ENCODE measurements at places on chromosomes 11 and 22.

DNA sequence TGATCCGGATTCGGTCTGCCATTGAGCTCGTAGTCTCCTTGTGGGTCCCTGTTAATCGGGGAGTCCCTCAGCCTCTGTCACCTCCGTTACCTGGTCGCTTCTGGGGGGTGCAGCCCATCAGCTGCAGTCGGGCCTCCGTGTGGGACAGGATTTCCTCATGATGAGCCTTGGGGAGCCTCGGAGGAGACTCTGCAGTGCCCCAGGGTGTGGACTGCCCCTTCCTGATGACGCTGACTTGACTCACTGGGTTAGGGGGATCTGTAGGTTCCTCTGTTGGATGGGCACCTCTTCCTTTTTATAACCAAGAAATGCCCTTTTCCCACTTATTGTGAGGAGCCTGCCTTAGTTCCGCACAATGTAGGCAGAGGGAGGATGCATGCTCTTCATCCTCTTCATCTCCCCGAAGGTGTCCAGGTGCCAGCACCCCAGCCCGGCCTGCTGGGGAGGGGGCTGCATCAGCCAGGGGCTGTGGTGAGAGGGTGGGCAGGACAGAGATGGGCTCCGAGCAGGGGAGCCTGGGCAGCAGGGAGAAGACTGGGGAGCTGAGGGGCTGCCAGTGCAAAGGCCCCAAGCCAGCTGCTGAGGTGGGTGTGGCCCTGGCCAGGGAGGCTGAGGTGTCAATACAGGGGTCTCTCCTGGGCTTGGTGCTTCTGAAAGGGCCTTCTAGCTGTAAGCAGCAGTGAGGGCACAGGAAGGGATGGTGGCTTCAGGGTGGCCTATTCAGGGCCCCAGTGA, 13.5 kb upstream of the TTLL8 start:
- DNase-seq: no peak

GRCh38 chr11:107018219-107018901, at the start of gene GUCY1A2:
Gene GUCY1A2, minus strand, starts transcription at chr11:107018476. Its CDS starts 421 bp downstream, at chr11:107018055.
- DNase-seq: no peak

DNA sequence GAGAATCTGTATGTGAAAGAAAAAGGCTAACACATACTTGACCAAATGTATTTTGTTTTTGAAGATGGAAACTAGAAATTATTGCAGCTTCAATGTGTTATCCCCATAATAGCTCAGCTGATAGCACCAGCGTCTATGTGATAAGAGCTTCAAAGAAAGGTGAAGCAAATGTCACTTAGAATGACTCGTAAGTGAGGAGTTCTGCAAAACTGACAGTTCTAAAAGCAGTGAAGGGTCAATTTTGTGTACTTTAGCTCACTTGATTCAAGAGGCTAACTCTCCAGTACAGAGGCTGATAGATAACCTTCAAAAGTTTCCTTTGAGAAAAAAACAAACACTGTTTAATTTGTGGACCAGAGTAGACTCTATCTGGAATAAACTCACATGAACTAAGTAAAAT, 87.2 kb upstream of the CARD18 start:
- DNase-seq: no peak

DNA sequence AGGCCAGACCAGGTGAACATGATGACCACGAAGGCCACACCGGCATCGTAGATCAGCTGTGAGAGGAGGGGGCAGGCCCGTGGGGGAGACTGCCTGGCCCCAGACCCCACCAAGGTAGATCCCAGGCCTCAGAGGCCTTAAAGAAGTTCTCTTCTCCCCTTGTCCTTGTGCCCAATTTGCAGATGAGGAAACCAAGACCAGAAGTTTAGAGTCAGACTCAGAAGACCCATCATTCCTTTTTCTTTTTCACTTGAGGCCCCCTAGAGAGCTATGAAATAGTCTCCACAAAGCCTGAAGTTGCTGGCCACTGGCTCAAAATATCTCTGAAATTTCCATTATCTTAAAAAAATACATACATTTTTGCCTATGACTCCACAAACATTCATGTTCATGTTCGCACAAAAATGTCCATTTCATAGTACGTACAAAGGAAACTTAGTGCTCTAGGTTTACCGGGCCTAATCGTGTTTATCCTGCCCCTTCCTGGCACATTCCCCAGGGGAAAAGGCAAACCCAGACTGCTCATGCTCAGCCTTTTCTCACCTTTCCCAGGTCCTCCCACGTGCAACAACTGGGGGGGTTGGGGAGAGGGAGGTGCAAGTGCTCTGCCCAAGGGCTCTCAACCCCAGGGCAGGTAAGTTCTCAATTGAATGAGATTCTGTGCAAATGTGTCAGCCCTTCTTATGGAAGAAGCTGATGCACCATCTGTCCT, 19.2 kb downstream of the SLC43A1 start:
- DNase-seq: no peak

GRCh38 chr11:30350384-30350783, 27.5 kb downstream of the ARL14EP start:
- no peak for DNase-seq

DNA sequence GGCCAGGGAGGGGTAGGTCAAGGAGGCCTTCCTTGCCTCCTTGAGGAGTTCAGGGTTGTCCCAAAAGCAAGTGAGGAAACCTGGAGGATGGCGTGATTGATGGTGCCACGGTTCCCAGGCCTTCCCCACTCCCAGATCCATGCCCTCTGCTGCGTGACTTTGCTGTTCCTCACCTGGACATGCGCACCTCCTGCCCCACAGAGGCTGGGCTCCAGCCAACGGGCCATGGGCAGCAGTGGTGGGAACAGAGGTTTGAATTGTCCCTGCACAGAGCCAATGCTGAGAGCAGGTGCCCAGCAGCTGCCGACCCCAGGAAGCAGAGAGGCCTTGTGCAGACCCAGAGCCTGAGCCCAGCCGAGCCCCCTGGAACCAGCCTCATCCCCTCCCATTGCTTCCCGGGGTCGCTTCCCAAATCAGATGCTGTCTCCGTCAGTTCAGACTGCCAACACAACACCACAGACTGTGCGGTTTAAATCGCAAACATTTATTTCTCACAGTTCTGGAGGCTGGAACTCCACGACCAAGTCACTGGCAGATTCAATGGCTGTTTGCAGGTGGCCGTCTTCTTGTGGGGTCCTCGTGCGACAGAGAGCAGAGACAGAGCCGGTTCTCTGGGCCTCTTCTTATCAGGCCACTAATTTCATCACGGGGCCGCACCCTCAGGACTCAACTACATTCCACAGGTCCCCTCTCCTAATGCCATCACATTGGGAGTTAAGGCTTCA, 6.2 kb upstream of the LINC01488 start:
- DNase-seq: no peak

DNA sequence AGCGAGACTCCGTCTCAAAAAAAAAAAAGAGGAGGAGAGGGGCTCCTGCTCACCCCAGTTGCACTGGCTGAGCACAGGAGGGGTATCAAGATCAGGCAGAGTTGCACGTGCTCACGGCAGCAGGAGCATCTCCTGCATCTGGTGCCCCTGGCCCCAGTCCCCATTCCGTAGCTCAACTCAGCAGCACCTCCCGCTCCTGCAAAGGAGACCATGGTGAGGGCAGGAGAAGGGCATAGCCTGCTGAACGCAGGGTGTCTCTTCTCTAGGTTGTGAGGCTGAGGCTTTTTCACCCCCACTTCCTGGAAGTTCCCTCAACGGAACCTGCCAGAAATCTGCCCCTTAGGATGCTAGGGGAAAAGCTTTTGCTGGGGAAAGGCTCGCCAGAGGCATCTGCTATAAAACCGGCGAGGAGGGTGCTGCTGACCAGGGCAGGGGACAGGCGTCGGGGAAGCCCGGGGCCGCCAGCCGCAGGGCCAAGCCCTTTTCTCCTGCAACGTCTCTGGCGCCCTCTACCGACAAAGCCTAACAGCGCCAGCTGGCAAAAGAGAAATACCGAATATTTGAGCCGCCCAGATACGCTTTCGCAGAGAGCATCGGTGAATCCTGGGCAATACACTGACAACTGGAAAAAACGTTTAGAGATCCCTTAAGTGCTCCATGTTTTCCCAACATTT, 1.0 kb upstream of the PPP6R2 start:
- DNase-seq: peak; percentile 97

GRCh38 chr11:125227151-125227550, 62.6 kb downstream of the PKNOX2 start:
- no peak for DNase-seq

GRCh38 chr11:71581826-71582225, 849 bp downstream of the KRTAP5-11 start:
- DNase-seq: no peak

- peak; percentile 44 for DNase-seq
Observed at GRCh38 chr11:70317581-70318305, 47.3 kb downstream of the PPFIA1 start.

- DNase-seq: no peak
Observed at GRCh38 chr11:115933564-115933963, 429.3 kb upstream of the CADM1 start.

GRCh38 chr11:113528982-113529381, 53.8 kb upstream of the DRD2 start:
- DNase-seq: no peak

GRCh38 chr22:21033895-21034294, 1.5 kb upstream of the SLC7A4 start:
- no peak for DNase-seq

GRCh38 chr22:43828998-43829782, 17.1 kb upstream of the EFCAB6 start:
- DNase-seq: no peak

DNA sequence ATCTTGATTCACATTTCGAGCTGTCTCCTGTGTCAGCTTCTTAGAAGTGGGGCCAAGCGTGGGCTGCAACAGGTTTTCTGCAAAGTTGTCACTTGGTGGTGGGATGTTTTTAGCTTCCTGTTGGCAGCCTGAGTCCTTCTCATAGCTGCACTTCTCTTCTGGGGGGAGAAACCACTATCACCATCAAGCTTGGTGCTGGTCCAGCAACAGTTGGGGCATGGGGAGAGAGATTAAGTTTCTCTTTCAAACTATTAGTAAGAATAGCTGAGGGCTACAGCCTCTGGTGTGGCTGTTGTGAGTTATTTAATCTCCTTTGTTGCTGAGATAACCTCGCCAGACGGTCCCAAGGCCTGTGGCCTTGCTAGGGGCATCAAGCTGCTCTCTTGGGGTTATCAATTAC, 123.3 kb upstream of the CRYBB3 start:
- no peak for DNase-seq

GRCh38 chr11:83549984-83550667, 264.0 kb upstream of the CCDC90B start:
- no peak for DNase-seq

- no peak for DNase-seq
Observed at GRCh38 chr22:47371263-47372090, 609.0 kb downstream of the TBC1D22A start.

DNA sequence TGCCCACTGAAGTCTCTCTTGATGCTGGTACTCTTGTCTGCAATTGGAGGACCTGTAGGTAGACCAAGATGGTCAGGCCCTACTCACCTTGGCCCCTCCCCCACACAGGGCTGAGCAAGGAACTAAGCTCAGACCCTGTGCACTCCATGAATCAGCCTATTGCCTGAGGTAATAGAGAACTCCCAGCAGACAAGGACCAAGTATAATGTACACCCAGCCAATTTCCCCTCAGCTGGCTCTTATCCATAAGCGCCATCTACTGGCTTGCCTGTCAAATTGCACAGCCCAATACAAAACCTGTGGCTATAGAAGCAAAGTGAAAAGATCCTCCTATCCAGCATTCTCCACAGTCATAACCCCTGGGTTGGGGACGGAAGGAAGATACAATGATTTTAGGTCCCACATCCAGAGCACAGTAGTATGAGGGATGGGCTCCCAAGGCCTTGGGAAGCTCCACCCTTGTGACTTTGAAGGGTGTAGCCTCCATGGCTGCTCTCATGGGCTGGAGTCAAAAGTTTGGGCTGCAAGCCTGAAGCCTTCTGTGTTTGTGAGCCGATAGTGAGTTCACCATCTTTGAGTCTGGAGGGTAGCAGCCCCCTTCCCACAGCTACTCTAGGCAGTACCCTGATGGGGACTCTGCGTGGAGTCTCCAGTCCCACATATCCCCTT, 56.0 kb downstream of the GLYATL2 start:
- peak; percentile 85 for DNase-seq

DNA sequence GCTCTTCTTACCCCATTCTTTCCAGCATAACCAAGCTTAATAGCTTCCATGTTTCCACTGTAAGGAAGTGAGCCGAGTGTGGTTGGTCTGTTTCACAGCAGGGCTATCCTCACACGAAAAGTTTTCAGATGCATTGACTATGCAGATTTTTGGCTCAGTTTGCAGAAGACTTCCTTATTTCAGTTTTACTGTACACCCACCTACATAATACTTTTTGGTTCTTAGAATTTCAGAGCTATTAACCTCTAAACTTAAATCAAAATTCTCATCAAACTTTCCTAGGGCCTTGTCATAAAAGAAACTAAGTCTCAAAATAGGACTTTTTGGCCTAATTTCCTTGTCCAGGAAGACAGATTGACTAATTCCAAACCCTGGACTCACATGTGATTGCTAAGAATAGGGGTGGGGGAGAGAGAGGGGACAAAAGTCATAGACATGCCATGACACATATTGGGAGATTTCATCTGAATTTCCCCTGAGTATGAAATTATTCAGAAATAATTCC, 7.3 kb upstream of the EHF start:
- DNase-seq: peak; percentile 78

- DNase-seq: peak; percentile 38
Observed at GRCh38 chr11:63901660-63902059, 15.3 kb downstream of the RCOR2 start.

DNA sequence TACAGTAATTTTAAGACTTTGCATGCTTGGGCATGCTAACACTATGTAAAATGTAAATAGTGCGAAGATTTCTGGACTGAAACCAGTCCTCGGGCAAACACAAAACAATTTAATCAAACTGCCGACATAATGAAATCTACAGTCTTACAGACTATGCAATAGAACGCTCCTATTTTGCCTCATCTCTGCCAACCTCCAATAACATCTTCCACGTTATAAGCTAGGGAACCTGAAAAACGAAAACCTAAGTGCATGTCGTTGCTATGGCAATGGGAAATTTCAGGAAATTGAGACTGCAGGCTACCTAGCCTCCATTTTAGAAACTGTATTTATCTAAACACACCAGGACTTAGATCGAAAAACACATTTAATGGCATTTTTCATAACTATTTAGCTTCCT, 1.1 kb downstream of the CSTF3 start:
- peak; percentile 19 for DNase-seq

GRCh38 chr22:48493733-48494132, 1333.9 kb downstream of the BRD1 start:
- no peak for DNase-seq

- DNase-seq: peak; percentile 91
Observed at GRCh38 chr22:22714600-22715335, 70.4 kb downstream of the GGTLC2 start.

GRCh38 chr11:75797116-75797515, 17.9 kb upstream of the UVRAG start:
- no peak for DNase-seq

DNA sequence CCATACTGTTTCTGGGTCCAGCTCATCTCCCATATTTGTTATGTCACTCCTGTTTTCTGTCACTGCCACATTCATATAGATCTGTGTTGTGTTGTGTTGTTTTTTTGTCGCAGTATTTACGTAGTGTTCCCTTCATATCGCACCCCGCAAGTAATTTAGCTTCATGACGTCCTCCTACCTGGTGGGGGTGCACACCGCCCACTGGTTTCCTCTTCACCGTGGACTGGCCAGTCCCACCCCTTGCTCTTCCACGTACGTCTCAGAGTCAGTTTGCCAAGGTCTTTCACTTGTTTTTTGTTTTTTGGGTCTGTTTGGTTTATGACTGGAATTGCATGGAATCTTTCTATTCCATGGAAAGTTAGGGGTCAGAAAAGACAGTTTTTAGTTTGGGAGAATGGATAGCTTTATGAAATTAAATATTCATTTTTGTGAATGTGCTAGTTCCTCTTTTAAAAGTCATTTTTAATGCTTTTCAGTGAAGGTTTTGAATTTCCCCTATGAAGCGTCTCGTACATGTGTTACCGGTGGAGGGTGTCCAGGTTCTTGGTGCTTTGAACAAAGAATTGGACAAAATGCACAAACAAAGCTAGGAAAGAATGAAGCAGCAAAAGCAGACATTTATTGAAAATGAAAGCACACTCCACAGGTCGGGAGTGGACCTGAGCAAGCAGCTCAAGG, 134.3 kb downstream of the TBC1D22A start:
- no peak for DNase-seq

Data from suppressor macrophage (primary cell).